Activated CD4-positive, alpha-beta T cell treated with anti-CD3 and anti-CD28 coated beads for 24 hours (primary cell): ENCODE measurements at places on chromosomes 16 and 17.

GRCh38 chr16:15811481-15812400 lies 45.1 kb downstream of the MYH11 start:
- no peak for DNase-seq

- DNase-seq, result no peak
Measured at GRCh38 chr17:67047382-67047781, 3.0 kb downstream of the CACNG1 start.

DNA sequence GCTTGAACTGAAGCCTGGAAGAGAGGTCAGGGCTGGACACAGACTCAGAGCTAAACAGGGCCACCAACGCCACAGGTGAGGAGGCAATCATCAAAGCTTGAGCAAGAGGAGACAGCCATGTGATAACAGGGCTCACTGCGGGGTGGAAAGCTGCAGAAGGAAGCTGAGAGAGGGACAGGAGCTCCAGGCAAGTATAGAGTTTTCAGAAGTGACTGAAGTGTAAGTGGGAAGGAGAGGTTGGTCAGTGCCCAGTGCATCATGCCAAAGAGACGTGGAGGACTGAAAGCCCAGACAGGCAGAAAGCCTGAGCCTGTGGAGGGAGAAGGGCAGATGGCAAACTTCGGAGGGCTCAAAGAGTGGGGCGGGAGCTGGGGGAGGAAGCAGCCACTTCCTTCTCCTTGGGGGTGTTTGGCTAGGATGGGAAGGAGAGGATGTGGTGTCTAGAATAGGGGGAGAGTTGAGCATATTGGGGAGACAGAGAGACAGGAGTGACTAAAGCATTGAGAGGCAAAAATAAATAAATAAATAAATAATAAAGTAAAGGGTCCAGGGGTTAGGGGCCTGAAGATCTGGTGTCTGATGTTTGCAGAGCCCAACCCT lies 2.6 kb downstream of the KIFC3 start:
- DNase-seq, result no peak

- no peak for DNase-seq
Measured at GRCh38 chr16:66262253-66263167, 104.0 kb upstream of the CDH5 start.

DNA sequence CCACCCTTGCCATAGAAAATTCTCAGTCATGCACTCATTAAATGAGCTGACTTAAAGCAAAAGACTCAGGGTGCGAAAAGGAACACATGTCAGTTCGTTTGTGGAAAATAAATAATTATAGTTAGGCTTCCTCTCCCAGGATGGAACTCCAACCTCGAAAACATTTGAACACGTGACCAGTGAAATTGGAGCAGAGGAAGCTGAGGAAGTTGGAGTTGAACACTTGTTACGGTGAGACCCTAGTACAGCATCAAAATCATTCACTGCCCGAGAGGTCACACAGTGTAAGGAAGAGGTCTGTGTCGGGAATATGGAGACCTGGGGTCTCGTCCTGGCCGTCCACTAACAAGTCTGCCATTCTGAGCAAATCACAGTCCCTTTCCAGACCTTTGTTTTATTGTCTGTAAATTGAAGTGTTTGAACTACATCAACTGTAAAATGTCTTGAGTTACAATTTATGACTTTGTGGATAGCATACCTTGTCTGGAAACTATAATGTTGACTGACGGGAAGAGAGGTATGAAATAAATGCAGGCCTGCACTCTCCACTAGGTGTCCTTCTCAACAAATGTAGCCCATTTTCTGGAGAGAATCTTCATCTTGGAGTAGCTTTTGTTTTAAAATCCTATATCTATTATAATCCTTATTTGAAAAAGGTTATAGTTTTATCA lies 7.7 kb downstream of the PSMD7 start:
- no peak for DNase-seq

GRCh38 chr17:43314611-43315011 lies 80.8 kb upstream of the RNU2-1 start:
- no peak for DNase-seq

DNA sequence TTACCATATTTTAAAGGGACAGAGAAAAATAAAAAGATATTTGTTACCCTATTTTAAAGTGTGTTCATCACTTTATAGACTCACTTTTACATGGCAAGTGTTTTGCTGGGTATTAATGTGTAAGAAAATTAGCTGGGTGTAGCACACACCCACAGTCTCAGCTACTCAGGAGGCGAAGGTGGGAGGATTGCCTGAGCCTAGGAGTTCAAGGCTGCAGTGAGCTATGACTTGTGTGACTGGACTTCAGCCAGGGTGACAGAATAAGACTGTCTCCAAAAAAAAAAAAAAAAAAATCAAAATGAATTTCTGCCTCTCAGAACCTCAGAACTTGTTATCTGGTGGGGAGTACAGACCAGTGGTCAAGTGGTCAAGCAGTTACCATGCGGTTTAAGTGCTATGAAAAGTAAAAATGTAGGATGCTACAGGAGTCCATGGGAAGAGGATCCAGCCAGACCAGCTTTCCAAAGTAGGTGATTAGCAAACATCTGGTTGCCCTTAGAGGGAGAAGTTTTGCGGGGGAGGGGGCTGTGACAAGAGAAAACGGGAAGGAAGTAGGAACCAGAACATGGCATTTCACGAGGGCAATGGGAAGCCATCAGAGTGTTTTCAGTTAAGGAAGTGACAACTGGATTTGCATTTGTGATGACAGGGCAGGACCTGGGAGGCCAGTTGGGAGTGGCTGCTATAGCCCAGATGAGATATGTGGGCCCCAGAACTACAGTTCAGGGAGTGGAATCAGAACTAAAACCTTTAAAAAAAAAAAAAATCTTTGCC lies 13.9 kb downstream of the CNEP1R1 start:
- DNase-seq, result no peak

- DNase-seq, result peak; percentile 41
Measured at GRCh38 chr17:7132511-7133094, 18.0 kb upstream of the ASGR2 start.

DNA sequence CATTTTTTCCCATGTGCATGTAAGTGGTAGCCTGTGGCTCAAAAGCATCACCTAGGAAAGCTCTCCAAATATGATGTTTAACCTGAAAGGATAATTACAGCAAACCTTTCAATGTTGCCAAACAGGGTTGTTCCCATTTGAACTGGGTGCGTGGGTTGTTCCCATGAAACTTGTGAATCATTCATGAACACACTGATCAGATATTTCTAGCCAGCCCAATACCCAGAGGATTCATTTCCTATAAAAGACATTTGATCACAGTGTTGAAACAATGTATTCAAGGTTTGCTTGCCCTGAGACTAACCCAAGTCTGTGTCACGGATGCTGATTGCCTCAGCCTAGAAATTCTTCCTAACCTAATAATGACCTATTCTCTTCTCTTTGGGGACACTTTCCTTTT lies 12.9 kb downstream of the KRT39 start:
- no peak for DNase-seq

DNA sequence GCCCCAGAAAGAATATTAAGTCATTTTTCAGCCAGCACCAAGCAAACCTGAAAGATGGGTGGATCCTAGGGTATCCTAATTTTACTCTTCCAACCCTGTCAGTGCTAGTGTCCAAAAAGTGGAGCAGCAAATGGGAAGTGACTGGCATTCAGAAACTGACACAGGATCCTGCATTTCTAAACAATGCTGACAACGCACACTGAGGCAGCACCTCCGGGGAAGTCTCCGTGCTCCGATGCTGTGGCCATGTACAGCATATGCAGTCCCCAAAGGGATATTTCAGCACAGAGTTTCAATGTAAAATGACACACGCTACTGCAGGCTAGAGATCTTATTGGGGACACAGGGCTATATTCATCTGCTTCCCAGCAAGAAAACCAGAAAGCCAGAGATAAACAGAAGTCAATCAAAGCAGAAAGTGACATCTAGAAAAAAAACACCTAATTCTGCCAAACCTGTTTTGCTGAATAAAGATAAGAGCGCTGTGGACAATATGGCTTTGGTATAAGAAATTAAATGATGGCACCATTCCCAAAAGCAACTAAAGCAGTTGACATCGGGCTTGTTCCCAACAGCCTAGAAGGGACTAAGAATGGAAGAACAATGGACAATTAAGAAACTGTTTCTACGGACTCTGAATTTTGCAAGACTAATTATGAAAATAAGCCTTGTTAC lies 17.3 kb downstream of the XYLT1 start:
- DNase-seq, result no peak
